LNCaP clone FGC (cell line): ENCODE measurements at places on chromosomes 16 and 17.

GRCh38 chr17:923633-924032 is 55.9 kb downstream of the NXN start:
- no peak for DNase-seq

DNA sequence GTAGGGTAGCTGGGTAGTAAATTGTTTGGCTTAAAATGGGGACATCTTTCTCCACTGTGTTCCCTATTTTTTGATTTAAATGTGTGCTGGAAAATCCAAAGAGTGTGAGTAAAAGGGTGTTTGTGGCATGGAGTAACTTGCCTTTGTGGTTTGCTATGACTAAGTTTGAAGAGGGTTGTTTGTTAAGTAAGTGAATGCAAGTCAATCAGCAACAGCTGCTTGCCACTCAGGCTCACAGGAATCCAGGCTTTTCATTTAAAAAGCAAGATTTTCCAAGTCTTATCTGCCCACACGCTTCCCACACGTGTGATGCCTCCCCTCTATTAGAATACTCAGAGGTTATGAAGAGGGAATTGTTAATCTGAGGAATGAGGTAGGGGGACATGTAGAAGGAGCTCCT is 847.7 kb upstream of the RBFOX1 start:
- DNase-seq: no peak

- DNase-seq: no peak
These were observed 46.9 kb downstream of the ERN1 start for GRCh38 chr17:64083093-64083492.

DNA sequence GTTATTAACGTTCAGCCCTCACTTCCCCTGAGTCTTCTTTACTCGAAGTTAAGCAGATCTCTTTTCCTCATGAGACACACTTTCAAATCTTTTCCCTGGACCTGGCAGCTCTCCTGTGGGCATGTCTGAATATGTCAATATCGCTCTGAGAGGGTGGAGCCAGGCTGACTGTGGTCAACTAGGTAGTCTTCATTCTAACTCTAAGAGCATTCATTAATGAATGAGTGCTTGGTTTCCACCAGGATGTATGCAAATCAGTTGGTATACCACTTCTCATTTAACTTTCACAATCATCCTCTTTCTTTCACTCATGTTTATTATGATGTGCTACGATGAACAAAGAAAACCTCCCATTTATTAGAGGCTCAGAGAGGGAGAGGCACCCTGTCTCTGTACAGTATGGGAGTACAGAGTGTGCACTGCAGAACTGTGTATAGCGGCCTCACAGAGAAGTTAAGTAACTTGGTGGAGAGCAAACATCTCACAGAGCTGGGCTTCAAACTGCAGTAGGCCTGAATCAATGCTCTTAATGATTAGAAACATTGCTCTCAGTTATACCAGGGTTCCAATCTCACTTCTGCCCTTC is 39.9 kb downstream of the OTOA start:
- no peak for DNase-seq

- DNase-seq: no peak
These were observed 300.9 kb downstream of the FOXL1 start for GRCh38 chr16:86879268-86879667.

GRCh38 chr17:72639711-72640110 is 452.8 kb downstream of the SLC39A11 start:
- DNase-seq: no peak

- DNase-seq: peak; percentile 70
These were observed 12.9 kb upstream of the TRIM25 start for GRCh38 chr17:56926704-56927103.

DNA sequence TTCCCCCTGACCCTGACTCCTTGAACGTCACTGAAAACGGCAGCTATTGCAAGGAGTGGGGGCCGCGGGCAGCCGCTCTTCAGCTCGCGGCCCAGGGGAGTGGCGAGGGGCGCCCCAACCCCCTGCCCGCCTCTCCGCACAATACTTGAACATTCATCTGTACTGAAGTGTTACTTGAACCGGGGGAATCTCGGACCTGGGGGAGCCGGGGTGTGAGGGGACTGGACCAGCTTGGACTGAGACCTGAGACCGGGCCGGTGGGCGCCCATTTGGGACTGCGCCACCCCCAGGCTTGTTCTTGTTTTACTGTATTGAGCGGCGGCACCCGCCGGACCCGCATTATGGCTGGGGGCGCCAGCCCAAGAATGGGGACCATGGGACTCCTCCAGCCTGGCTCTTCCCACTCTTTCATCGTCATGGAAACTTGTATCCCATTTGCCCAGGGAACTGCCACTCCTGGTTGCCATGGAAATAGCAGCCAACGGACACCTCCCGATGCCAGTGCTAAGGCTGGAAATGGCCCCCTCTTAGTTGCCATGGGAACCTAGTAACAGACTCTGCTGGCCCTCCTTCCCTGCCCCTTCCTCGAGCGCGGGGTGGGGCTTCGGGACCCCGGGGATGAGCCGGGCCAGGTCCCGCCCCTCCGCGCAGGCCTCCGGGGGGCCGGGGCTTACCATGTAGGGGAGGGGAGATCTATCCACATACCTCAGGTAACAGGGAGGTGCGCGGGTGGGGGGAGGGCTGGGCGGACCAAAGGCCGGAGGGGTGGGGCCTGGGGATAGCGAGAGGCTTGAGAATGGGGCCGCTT is 805 bp upstream of the ORAI3 start:
- peak; percentile 63 for DNase-seq

- no peak for DNase-seq
These were observed 5.8 kb downstream of the MTHFSD start for GRCh38 chr16:86549076-86549892.

- DNase-seq: no peak
These were observed at the start of gene DNASE1 for GRCh38 chr16:3654249-3654991. Gene DNASE1, plus strand, starts transcription at chr16:3654691. Its CDS starts 683 bp downstream, at chr16:3655374.

DNA sequence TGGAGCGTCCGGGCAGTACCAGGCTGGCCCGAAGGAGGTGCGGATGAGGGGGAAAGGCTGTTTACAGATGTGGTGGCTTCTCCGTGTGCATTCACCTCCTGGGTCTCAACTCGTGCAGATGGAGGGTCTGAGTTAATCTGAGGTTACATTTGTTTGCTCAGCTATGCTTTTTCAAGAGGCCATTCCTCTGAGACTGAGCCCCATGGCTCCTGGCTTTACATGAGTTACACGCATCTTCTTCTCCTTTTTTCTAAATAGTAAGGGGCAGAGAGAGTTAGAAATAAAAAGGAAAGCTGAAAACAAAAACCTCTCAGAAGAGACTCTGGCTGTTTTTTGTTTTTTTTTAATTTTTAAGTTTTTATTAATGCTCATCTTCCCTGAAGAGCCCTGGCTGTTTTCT is 29.0 kb downstream of the IRF8 start:
- DNase-seq: no peak

GRCh38 chr17:80287806-80288567 is 27.3 kb downstream of the RNF213 start:
- no peak for DNase-seq

GRCh38 chr17:40516581-40517285 is 15.3 kb upstream of the TNS4 start:
- no peak for DNase-seq

DNA sequence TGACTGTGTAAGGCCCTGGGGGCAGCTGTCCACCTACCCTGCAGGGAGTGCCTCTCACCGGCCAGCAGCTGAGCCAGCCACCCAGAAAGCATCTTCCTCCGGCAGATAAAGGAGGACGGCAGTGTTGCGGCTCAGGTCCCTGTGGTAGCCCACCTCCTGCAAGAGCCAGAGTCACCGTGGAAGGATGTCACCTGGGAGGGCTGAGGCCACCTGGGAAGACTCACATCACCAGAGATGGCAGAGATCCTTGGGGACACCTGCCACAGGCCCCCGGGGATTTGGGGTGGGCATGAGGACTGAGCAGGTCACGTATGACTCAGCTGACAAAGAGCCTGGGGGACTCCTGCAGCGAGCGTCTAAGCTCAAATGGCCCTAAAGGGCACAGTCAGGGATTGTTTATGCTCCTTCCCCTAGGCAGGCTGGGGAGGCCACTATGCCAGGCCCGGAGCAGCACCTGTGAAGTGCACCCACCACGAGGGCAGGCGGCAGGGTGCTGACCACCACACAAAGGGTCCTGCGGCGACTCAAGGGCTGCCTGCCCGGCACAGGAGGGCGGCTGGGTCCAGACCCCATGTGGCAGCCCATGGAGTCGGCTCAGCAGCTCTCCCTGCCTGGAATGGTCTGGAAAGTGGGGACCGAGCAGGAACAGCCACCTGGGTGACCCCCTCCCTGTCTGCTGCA is 44.1 kb downstream of the TNFRSF13B start:
- DNase-seq: no peak

DNA sequence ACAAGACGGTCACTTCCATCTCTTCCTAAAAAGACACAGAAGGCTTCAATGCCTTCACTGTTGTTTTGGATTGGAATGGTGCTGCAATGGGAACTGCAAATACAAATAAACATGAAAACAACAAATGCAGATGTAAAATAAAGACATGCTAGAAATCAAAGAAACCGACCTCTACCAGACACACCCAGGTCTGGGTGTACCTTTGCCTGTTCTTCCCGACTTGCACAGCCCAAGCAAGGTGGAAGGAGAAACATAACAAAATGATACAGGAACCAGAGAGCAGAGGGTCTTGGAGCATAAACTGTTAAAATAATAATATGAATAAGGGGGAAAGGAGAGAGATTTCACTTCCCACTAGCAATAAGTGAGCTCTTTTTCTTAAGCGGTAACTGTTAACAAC is 17.3 kb downstream of the RFFL start:
- DNase-seq: no peak

DNA sequence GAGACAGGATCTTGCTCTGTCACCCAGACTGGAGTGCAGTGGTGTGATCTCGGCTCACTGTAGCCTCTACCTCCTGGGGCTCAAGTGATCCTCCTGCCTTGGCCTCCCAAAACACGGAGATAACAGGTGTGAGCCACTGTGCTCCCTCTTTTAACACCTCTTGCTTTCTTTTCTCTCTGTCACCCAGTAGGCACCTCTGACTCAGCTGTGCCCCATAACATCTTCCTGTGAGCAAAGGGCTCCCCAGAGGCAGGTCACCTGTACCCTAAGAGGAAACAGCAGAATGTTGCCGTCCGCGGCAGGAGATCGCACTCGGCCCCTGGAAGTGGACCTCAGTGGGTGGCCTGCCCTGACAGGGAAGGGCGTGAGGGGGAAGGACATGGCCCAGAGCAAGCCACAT is 918 bp upstream of the NLRC3 start:
- DNase-seq: no peak

DNA sequence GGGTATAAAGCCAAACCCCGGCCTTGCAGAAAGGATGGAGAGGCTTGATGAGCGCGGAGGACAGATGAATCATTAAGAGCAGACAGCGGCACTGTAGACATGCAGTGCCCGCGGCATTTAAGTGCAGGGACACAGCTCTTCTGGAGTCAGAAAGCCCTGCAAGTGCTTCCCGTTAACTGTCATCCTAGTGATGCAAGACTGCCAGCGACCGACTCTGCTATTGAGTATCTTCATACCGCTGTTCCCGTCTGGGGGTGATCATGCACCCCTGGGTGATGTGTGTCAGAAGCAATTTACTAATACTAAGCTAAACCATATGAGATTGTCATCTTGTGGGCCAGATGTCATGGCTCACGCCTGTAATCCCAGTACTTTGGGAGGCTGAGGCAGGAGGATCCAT is 101.0 kb downstream of the ABCC6 start:
- DNase-seq: no peak

DNA sequence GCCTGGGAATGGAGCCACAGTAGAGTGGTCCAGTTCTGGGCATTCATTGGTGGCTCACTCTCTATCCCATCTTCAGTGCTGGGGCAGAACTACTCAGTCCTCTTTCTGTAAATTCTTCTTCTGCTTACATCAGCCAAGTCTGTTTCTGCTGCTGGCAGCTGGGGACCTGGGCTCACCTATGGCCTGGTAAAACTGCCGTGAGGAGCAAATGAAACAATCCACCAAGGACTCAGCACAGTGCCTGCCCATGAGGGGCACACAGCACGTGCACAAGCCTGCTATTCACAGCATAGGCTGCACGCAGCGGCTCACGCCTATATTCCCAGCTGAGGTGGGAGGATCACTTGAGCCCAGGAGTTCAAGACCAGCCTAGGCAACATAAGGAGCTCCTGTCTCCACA is 30.9 kb upstream of the SNN start:
- no peak for DNase-seq

GRCh38 chr17:70520447-70520846 is 351.1 kb downstream of the KCNJ2 start:
- DNase-seq: no peak

DNA sequence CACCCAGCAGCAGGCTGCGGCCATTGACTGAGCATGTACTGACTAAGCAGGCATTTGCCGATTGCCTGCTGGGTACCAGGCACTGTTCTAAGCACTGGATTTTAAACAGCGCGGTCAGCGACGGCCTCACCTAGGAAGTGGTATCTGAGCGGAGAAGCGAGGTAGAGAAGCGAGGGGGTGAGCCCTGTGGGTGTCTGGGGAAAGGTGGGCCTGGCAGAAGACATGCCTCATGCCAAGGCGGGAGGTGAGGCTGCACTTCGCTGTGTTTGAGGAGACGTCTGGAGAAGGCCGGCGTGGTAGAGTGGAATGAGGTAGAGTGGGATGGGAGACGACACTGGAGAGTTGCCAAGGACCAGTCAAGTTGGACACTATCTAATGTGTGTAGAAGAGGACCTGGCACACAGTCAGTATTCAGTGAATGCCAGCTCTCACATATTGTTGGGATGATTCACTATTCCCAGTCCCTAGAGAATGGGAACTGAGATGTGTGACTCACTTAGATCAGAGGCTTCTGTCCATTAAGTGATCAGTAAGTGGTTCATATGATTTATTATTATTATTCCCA is 14.4 kb downstream of the SYCE1L start:
- no peak for DNase-seq

GRCh38 chr16:12899529-12900143 is 1.8 kb upstream of the SHISA9 start:
- DNase-seq: peak; percentile 72

DNA sequence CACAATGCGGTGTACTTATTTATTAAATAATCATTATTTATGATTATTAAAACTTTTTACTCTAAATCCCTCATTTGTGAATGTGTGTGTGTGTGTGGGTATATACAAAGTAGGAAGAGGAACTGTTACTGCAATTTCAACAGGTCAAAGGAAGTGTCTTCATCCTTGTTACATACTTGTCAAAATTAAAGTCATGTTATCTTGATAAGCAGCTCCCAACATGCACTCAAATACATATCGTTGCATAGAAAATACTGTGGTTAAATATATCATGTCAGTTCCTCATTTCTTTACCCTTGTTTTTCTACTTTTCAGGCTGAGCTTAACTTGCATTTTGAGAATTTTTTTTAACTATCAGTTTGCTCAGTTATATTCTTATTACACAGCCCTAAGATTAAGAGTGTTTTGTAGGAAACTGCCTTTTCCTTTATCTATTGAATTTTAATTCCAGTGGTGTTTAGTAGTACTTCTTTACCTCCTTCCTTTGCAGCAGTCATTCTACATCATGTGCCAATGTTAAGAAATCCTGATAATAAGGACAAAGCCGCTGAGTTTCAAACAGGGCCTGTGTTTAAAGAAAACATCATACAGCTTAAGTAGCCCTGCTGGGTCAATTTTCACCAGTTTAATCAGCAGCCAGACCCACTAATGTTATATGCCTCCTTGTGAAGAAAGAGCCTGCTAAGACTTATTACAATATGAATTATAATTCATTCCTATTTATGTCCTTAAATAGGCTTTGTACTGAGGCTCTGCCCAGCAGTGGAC is 7.2 kb downstream of the EFCAB5 start:
- DNase-seq: no peak

GRCh38 chr16:57009643-57010170 is 20.4 kb downstream of the NLRC5 start:
- DNase-seq: no peak

GRCh38 chr17:57708410-57708809 is 36.7 kb downstream of the CCDC182 start:
- DNase-seq: no peak
